ENCODE measurements at places on chromosomes 7 and 10. TPM values are rescaled to one million over a fixed set of nuclear protein-coding genes. Genes with fewer than 3 reads are reported as not detected.

DNA sequence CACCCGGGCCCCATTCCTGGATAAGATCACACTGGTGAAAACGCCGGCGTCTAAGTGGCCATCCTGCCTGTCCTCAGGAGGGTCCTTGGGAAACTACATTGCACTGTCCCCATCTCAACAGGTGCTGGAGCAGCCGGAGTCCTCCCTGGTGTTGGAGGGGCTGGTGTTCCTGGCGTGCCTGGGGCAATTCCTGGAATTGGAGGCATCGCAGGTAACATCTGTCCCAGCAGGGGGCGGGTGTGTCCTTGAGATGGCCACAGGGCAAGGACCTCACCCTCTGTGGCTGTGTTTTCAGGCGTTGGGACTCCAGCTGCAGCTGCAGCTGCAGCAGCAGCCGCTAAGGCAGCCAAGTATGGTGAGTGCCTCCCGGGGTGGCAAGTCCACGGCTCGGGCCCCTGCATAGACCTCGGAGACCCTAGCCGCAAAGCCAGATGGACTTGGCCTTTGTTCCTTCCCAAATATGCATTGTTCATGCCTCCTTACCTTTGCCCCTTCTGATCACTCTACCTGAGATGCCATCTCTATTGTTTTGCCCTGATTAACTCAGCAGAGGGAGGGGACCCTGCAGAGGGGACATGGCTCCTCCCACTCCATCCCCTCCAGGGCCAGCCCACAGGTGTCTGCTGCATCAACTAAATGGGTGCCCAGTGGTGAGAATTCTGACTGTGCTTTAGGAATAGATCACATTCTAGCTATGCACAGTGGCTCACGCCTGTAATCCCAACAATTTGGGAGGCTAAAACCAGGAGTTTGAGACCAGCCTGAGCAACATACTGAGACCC, 23.8 kb downstream of the ELN start:
- DNase-seq = no peak
- H3K36me3 ChIP-seq = peaks cover 97% of the 10 kb centered on the region
- H3K4me1 ChIP-seq = no peaks in the 10 kb centered on the region
- no peak overlapping the region for H3K4me3 ChIP-seq

- no peaks in the 10 kb centered on the region for H3K36me3 ChIP-seq
- H3K4me1 ChIP-seq = peaks cover 5% of the 10 kb centered on the region
- no peak for DNase-seq
- no peaks in the 10 kb centered on the region for H3K27me3 ChIP-seq
- H3K4me3 ChIP-seq = no peak overlapping the region
- H3K27ac ChIP-seq = no peak overlapping the region
Measured at GRCh38 chr10:78952030-78952429, 116.7 kb upstream of the ZMIZ1 start.

DNA sequence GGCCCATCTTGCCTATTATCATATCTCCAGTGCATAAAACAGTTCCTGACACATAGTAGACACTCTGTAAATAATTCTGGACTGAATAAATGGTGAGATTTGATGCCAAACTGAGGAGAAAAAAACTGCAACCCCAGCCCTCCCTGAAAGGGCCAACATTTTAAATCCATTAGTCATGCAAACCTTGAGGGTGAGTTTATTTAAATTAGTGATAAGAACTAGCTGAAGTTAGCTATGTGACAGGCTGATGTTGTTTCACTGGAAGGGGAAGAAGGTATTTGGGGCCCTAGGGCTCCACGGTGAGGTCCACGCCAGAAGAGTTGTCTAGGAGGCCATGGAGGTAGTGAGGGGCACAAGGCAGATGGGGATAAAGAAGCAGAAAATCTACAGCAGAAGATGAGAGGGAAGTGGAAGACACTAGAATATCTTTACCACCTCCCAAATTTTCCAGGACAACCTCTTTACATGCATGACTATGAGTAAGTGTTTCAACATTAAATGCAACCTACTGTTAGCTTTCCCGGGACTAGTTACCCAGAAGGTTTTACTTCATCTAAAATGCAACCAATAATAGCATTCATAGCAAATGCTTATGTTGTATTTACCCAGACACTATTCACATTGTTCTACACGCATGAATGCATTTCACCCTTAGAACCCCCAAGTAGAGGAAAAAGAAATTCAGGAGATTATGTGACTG, 183.2 kb upstream of the LYZL1 start:
- DNase-seq = no peak
- H3K4me3 ChIP-seq = no peak overlapping the region
- H3K27ac ChIP-seq = no peak overlapping the region
- no peaks in the 10 kb centered on the region for H3K27me3 ChIP-seq

- peaks cover 42% of the 10 kb centered on the region for H3K36me3 ChIP-seq
- H3K27ac ChIP-seq = peak overlapping the region; percentile 91
- no peak for DNase-seq
- H3K4me3 ChIP-seq = peak overlapping the region; percentile 85
Measured at GRCh38 chr10:103395754-103396066, 565 bp downstream of the ATP5MK start.

GRCh38 chr7:41882256-41882655, 179.4 kb upstream of the INHBA start:
- DNase-seq = no peak
- no peak overlapping the region for H3K27ac ChIP-seq
- peaks cover 34% of the 10 kb centered on the region for H3K4me1 ChIP-seq
- no peak overlapping the region for H3K4me3 ChIP-seq
- H3K27me3 ChIP-seq = no peaks in the 10 kb centered on the region

GRCh38 chr10:43294892-43295291, 28.0 kb upstream of the RASGEF1A start:
- no peak for DNase-seq
- no peaks in the 10 kb centered on the region for H3K36me3 ChIP-seq
- H3K4me3 ChIP-seq = no peak overlapping the region
- no peak overlapping the region for H3K27ac ChIP-seq
- peaks cover 8% of the 10 kb centered on the region for H3K4me1 ChIP-seq

GRCh38 chr10:121616291-121616690, 18.0 kb upstream of the FGFR2 start:
- H3K27me3 ChIP-seq = no peaks in the 10 kb centered on the region
- H3K36me3 ChIP-seq = no peaks in the 10 kb centered on the region
- H3K4me3 ChIP-seq = no peak overlapping the region
- no peaks in the 10 kb centered on the region for H3K4me1 ChIP-seq
- DNase-seq = no peak
- H3K27ac ChIP-seq = no peak overlapping the region

GRCh38 chr7:128697302-128697905, 25.3 kb downstream of the GARIN1A start:
- peaks cover 10% of the 10 kb centered on the region for H3K4me1 ChIP-seq
- DNase-seq = no peak
- H3K27ac ChIP-seq = no peak overlapping the region
- H3K4me3 ChIP-seq = peak overlapping the region; percentile 40
- H3K36me3 ChIP-seq = no peaks in the 10 kb centered on the region

- H3K27ac ChIP-seq = no peak overlapping the region
- H3K27me3 ChIP-seq = no peaks in the 10 kb centered on the region
- DNase-seq = no peak
- H3K36me3 ChIP-seq = no peaks in the 10 kb centered on the region
- no peak overlapping the region for H3K4me3 ChIP-seq
Measured at GRCh38 chr7:41385996-41386395, 316.9 kb downstream of the INHBA start.

Gene ELN
- 425 TPM for total RNA-seq

Gene IKZF1
- 3.6 TPM for total RNA-seq

Gene GPR26
- total RNA-seq = not detected

Gene IDI2
- not detected for total RNA-seq

Gene TAS2R5
- 0.58 TPM for total RNA-seq

Gene CYP2C19
- 0.17 TPM for total RNA-seq

Gene ENO4
- not detected for total RNA-seq
